ENCODE measurements at places on chromosomes 7 and 10.

GRCh38 chr7:44891791-44892190 lies 6.5 kb upstream of the PURB start:
- DNase-seq = no peak

DNA sequence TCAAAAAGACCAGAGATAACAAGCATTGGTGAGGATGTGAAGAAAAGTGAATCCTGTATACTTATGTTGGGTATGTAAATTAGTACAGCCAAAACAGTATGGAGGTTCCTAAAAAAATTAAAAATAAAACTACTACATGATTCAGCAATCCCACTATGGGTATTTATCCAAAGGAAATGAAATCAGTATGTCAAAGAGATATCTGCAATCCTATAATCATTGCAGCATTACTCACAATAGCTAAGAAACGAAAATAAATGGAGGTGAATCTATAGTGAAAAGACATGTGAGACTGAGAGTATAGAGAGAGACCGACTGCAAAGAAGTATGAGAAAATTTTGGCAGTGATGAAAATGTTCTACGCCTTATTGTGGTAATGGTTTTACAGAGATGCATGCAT lies 139.2 kb upstream of the TMEM168 start:
- no peak for DNase-seq

GRCh38 chr7:81416659-81417058 lies 353.2 kb downstream of the HGF start:
- DNase-seq = no peak

- no peak for DNase-seq
Observed at GRCh38 chr7:26850193-26850651, 14.2 kb downstream of the SKAP2 start.

- DNase-seq = no peak
Observed at GRCh38 chr7:149859369-149859768, 14.4 kb upstream of the ATP6V0E2 start.

DNA sequence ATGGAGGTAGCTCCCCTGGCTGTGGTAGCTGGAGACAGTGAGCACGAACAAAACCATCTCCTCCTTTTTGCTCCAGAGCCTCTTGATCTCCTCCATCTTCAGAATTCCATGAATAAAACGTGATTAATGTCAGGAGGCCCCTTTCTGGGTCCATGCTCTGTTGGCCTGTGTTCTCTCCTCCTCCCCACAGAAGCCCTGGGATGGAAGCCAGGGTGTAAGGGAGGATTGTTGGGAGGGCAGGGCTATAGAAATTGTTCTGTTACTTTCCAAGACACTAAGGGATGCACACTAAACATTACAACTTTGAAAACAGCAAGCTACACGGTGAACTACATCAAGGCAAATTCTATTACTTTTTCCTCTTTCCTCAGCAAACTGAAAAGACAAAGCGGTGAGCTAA lies 96.3 kb downstream of the RNF216 start:
- DNase-seq = no peak

GRCh38 chr10:4651404-4652037 lies 174.5 kb upstream of the AKR1E2 start:
- DNase-seq = no peak

Data from T-helper 2 cell (primary cell).